Stimulated activated CD8-positive, alpha-beta memory T cell treated with anti-CD3 and anti-CD28 coated beads, Interleukin-15, amount 100 ng/mL, for 48 hours (primary cell): ENCODE measurements at places on chromosomes 3 and 15.

DNA sequence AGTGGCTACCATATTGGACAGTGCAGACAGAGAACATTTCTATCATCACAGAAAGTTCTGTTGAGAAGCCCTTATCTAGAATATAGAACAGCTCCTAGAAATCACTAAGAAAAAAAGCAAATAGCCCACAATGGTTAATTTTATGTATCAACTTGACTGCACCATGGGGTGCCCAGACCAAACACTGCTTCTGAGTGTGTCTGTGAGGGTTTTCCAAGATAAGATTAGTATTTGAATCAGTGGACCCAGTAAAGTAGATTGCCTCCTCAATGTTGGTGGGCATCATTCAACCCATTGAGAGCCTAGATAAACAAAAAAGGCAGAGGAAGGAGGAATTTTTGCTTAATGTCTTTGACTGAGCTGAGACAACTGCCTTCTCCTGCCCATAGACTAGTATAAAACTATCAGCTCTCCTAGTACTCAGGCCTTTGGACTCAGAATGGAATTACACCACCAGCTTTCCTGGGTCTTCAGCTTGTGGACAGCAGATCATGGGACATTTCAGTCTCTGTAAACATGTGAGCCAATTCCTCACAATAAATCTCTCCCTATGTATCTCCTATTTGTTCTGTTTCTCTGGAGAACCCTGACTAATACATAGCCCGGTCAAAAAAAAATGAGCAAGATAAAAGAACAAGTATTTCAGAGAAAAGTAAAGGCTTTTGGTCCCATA is 55.9 kb upstream of the OXTR start:
- DNase-seq: no peak

GRCh38 chr3:51930439-51930838 is 11.3 kb downstream of the RRP9 start:
- no peak for DNase-seq

DNA sequence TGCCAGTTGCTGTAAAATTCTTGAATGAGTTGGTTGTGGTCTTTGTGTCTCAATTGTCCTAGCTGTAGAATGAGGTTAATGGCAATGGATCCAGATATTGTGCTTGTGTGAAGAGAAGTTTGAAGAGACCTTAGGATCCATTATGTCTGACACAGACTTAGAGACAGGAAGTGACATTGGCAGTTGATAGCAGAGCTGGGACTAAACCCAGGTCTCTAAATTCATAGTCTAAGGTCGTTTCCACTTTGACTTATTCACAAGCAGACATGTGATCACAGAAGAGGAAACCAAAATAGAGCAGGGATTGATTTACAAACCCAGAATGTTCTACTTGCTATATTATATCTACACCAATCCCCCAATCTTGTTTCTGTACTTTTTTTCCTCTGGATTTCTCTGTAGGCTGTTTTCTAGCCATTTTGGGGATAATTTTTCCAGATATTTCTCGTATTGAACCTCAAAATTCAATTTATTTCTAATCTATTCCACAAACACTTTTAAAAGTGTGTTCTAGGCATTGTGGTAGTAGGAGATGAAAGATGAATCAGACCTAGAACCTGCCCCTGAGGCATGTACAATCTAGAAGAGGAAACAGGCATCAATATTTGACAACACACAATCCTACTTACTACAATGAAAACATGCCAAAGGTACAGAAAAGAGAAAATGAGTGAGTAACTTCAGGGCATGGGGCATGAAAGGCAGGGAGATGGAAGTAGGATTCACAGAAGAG is 123.3 kb downstream of the NFKBIZ start:
- DNase-seq: no peak

- DNase-seq: no peak
Measured at GRCh38 chr3:141860766-141861513, 15.5 kb upstream of the ATP1B3 start.

DNA sequence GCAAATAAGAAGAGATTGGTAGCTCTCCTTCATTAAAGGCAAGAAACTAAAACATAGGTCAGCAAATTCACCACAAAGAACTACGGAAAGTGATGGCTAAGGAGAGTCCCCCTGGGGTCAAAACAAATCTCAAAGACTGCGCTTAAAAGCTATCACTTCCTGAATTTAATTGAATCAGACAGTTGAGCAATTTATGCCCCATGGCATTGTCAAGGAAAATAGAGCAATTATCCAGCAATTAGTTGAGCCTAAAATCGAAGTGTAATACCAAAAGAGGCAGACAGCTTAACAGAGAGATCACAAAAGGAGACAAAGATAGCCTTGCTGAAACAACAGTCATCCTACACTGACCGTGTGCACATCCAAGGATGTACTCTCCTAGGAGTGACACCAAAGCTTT is 74.4 kb upstream of the SCN10A start:
- DNase-seq: no peak

DNA sequence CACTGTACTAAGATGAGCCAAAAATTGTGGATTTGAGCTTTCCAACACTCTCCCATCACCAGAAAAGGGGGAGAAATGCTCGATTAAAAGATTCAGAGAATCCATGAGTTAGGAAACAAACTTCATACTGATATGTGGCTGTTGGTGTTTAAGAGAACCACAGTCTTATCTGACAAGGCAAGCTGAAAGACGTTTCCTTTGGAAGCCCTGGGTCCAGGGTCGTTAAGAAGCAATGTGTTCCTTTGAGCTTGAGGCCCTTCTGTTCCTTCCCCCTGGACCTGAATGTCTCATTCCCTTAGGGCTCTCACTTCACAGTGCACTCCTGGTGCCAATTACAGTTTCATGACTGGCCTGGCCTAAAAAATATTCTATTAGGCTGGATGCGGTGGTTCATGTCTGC is 524.8 kb upstream of the PPP2R3A start:
- DNase-seq: no peak

DNA sequence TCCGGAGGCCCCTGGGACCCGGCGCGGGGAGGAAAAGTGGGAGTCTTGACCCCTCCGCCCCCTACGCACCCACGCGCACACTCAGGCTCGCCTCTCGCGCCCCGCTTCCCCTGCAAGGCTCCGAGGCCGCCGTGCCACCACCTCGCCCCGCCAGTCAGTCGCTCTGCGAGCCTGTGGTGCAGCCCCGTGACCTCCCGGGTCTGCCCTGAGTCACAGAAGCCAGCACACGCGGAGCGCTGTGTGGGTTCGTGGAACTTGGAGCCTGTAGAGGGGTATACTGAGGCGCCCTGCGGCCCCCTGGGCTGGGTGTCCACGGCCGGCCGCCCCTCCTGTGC is 380 bp upstream of the ALS2CL start:
- no peak for DNase-seq

DNA sequence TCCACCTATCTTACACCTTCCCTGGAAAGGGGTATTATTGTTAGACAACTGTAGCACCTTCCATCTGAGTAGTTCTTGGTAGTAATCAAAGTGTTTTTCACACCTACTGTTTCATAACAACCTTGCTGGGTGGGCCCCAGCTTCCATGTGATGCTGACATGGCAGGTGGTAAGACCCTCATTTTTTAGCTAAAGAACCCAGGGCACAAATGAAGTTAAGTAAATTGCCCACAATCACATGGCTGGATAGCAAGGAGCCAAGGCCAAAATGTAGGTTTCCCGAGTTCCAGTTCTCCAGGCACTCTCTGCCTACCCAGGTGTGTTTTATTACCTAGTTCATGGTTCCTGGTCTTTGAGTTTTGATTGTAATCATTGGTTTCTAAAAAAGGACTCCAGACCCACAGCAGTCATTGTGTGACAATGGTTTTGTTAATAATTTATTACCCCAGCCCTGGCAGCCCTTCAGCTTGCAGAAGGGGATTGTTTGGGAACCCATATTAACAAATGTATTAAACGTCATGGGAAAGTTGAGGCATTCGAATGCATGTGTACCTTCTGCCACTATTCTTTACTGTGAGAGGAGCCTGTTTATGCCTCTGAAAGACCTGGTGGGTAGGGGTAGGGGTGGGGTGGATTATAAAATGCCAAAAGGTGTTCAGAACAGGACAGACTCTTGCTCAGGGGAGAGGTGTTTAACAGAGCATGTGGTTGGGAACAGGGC is 222.2 kb upstream of the BHLHE40 start:
- no peak for DNase-seq

- DNase-seq: no peak
Measured at GRCh38 chr3:158359339-158359738, 211.7 kb upstream of the MLF1 start.

GRCh38 chr15:78213956-78214355 is 20.4 kb downstream of the ACSBG1 start:
- no peak for DNase-seq

- DNase-seq: no peak
Measured at GRCh38 chr3:8658306-8659212, 14.0 kb upstream of the SSUH2 start.

GRCh38 chr15:94606286-94606685 is 374.9 kb downstream of the MCTP2 start:
- no peak for DNase-seq

GRCh38 chr15:27783678-27784077 is 315.4 kb downstream of the OCA2 start:
- no peak for DNase-seq

DNA sequence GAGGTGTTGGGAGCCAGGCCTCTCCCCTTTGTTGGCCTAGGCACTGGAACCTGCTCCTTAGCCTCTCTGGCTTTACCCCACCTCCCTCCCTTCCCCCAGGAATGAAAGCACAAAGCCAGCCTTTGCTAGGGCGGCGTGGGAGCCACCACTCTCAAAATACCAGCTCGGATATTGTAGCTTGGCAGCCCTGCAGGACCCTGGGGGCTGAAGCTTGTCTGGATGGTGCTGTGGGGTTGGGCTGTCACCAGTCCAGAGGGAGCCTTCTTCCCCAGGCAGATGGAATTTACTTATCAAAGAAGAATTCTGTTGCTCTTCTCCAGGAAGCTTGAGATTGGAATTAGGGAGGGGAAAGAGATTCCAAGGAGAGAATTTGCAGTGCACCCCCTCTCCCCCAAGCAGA is 14.9 kb upstream of the GRM2 start:
- DNase-seq: no peak

DNA sequence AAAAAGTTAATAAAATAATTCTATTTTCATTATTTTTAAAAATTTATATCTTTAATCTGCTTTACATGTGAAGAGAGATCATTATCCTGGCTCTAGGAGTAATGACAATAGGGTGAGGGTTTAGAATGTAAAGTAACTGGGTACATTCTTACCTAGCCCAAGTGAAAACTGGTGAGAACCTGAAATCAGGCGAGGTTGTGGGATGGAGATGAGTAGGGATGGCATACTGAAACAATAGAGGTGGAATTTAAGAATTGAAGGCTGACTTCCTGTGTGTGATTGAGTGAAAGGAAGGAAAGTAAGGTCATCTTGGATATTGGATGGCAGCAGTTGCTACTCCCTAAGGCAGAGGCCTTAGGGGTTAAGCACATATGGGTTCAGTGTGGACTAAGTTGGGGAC is 82.7 kb downstream of the MYRIP start:
- DNase-seq: no peak
